ENCODE measurements at places on chromosomes 7 and 10.

DNA sequence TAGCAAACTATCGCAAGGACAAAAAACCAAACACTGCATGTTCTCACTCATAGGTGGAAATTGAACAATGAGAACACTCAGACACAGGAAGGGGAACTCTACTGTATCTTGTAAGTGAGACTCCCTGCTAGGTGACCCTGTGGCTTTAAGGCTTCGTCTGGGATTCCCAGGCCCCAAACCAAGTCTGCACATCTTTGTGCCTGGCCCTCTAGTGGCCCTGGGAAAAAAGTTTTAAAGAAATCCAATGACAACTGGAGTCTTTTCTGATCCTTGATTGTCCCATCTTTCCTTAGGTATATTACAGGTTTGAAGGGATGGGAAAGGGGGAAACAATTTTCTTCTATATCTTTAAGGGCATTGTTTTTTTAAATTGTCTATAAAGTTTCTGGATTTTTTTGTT is 10.6 kb upstream of the LIPM start:
- DNase-seq = no peak

- no peak for DNase-seq
Measured at GRCh38 chr7:112723416-112723815, 66.8 kb downstream of the TMEM168 start.

GRCh38 chr10:96700374-96701099 is 19.8 kb downstream of the PIK3AP1 start:
- DNase-seq = no peak

GRCh38 chr10:14717552-14717951 is 57.1 kb downstream of the FAM107B start:
- DNase-seq = no peak

GRCh38 chr7:75048435-75049379 is 24.9 kb downstream of the RCC1L start:
- DNase-seq = no peak

DNA sequence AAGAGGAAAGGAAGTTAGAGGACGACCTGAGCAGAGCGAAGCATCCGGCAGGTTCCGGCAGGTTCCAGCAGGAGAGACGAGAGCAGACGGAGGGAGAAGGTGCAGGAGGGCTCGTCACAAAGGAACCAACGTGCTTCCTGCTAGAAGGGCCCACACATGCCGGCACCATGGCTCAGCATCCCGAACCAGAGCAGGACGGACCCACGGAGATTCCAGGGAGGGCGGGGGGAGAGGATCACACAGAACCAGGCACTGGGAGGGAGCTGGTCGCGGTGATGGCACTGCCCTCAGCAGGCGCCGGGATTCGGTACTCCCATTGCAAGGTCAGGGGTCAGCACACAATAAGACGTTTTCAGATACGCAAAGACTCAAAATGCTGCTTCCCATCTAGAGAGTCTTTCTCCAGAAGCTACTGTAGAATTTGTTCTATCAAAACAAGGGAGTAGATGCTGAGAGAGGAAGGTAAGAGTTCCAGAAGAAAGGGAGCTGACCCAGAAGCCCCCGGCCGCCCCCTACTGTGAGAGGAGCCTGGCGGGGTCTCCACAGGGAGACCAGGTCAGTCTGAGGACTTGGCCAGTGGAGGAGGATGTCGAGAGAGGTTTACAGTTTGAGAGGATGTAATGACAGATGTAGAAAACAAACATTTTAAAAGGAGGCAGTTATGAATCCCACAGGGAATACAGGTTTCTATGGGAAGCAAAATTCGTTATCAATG is 23.6 kb upstream of the PWWP2B start:
- DNase-seq = no peak

GRCh38 chr10:57102236-57102635 is 741.2 kb upstream of the ZWINT start:
- DNase-seq = no peak

DNA sequence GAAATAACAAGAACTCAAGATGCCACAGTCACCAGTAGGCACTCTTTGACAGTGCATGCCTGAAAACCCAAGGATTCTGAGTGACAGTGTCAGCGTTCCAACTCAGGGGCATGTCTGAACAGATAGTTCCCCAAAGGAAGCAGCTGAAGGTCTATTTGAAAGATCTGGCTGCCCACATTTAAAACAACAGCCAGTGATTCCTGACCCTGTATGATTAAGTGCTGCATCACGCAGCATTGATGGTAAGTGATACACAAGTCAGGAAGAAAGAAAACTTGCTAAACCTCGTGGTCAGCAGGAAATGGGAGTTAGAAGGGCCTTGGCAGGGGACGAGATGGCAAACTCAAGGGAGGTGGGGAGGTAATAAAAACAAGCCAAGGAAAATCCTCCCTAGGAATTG is 1013.1 kb downstream of the TYW1 start:
- no peak for DNase-seq

GRCh38 chr7:136865777-136866176 is 2.7 kb upstream of the CHRM2 start:
- DNase-seq = no peak
